ENCODE measurements at places on chromosomes 13 and 19.
A peak's percentile ranks its signal among the peaks of the same experiment; 100 is the strongest.

- no peak for DNase-seq
Observed at GRCh38 chr19:35165200-35166058, 10.9 kb downstream of the FXYD5 start.

- DNase-seq = no peak
Observed at GRCh38 chr19:8302734-8303133, 5.4 kb downstream of the CD320 start.

- no peak for DNase-seq
Observed at GRCh38 chr13:112079696-112080095, 12.7 kb downstream of the SOX1 start.

- no peak for DNase-seq
Observed at GRCh38 chr13:24642219-24642618, 38.0 kb upstream of the ATP12A start.

DNA sequence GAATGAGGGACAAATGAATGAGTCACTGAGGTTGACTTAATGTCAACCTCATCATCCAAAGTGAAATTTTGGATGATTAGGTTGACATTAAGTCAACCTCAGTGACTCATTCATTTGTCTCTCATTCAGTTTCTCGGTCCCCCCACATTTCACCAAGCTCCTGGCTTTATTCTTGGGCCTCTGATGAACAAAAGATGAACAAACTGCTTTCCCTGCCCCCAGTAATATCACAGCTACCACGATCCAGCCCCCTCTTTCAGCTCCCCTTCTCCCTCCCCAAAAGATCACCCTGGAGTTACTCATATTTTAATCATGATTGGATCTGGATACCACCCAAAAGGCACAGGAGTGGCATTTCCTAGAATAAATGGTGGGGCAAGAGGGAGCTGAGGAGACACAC is 10.8 kb downstream of the CEACAM18 start:
- DNase-seq = no peak

- no peak for DNase-seq
Observed at GRCh38 chr19:10361569-10362011, 18.8 kb downstream of the TYK2 start.

- DNase-seq = no peak
Observed at GRCh38 chr13:72208112-72208645, 341.2 kb upstream of the DACH1 start.

GRCh38 chr13:83201506-83201905 is 680.8 kb downstream of the SLITRK1 start:
- DNase-seq = no peak

DNA sequence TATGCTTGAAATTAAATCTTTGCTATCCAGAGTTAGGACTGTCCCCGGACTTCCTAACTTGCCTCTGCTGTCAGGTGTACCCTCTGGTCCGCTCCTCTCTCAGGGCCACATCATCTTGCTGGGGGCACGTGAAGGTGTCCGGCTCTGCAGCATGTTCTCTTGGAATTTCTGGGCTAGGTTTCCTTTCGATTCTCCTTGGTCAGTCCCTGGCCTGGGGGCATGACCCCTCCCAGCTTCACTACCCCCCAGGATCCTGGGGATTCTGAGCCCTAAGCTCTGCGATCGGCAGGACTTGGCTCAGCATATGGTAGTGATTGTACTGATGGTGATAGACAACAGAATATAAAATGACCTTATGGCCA is 5.1 kb upstream of the GPI start:
- no peak for DNase-seq

DNA sequence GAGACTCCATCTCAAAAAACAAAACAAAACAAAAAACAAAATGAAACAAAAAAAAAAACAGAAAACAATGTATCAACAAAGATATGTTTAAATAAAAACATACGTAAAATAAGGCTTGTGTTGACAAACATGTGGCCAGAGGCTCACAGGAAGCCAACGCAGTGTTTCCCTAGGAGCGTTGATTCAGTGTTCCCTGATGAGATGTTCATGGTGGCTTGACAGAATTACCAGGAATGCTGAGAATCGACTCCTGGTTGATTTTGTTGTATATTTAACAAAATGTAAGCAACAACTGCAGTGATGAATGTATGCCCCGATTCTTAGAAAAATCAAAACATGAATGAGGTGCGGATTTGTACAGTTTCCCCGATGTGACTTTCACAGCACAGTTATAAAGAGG is 8.9 kb upstream of the ZNF787 start:
- DNase-seq = no peak

- DNase-seq = no peak
Observed at GRCh38 chr19:7999376-7999775, 6.1 kb downstream of the ELAVL1 start.

GRCh38 chr13:96797136-96797535 is 197.1 kb downstream of the OXGR1 start:
- DNase-seq = no peak

DNA sequence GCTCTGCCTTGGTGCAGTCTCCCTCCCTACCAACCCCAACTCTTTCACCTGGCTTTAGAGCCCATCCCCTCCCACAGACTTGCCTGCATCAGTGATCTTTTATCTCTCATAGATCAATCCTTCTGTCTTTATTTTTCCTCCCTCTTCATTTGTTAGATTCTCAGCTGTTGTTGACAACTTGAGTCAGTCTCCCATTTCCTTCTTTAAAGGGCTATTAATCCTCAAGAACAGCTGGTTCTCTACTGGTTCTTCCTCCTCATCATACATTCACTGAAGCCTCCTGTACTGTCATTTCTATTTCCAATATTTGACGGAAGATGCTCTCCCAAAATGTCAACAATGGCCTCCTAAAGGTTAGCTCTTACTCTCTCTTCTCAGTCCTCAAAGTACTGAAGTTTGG is 408.2 kb downstream of the TBC1D4 start:
- no peak for DNase-seq

- DNase-seq = no peak
Observed at GRCh38 chr13:26502826-26503225, 54.7 kb upstream of the WASF3 start.

GRCh38 chr19:35555301-35556005 is 8.0 kb downstream of the ATP4A start:
- DNase-seq = no peak

GRCh38 chr13:23921451-23921888 is 24.2 kb upstream of the C1QTNF9B start:
- DNase-seq = peak; percentile 50

- peak; percentile 12 for DNase-seq
Observed at GRCh38 chr19:1618157-1619093, 13.2 kb upstream of the UQCR11 start.

- peak; percentile 84 for DNase-seq
Observed at GRCh38 chr13:46195016-46195415, 13.0 kb upstream of the LCP1 start.

DNA sequence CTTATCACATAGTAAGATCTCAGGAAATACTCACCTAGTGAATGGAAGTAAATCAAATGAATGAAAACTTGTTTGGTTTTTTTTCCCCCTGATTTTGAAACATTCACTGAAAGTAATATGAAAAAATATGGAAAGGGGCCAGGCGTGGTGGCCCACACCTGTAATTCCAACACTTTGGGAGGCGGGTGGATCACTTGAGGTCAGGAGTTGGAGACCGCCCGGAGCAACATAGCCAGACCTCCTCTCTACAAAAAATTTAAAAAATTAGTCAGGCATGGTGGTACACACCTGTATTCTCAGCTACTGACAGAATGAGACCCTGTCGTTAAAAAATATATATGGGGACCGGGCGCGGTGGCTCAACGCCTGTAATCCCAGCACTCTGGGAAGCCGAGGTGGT is 149.6 kb downstream of the SIPA1L3 start:
- DNase-seq = no peak

GRCh38 chr13:26664876-26665275 is 95.7 kb downstream of the GPR12 start:
- DNase-seq = no peak

DNA sequence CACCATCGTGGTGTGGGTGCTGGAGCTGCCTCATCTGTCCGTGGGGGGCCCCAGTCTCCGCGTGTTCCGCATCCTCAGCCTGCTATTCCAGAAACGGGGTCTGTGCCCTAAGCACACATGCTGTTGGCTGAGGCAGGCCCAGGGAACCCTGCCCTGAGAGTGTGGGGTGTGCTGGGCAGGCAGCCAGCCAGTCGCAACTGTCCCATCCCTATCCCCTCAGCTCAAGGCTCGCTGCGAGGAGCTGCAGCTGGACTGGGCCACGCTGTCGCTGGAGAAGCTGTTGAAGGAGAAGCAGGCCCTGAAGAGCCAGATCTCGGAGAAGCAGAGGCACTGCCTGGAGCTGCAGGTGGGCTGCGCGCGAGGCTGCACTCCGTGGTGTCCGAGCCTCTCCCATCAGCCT is 21.9 kb downstream of the PLEKHJ1 start:
- DNase-seq = no peak

DNA sequence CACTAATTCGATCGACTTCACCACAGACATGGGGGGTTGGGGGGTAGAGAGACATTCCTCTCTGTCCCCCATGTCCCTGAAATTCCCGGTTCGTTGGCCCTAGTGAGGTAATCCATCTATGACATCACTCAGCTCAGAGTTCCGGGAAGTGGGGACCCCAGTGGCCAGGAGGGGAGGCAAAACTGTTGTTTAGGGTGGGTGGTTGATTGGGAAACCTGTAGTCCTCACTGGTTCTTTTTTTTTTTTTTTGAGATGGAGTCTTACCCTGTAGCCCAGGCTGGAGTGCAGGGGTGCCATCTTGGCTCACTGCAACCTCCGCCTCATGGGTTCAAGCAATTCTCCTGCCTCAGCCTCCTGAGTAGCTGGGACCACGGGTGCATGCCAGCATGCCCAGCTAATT is at the start of gene ARRDC5:
Gene ARRDC5 (minus strand): TSS at position 101 of the 400 bp plus-strand sequence. CDS start 71 bp downstream, at position 30.
- no peak for DNase-seq

DNA sequence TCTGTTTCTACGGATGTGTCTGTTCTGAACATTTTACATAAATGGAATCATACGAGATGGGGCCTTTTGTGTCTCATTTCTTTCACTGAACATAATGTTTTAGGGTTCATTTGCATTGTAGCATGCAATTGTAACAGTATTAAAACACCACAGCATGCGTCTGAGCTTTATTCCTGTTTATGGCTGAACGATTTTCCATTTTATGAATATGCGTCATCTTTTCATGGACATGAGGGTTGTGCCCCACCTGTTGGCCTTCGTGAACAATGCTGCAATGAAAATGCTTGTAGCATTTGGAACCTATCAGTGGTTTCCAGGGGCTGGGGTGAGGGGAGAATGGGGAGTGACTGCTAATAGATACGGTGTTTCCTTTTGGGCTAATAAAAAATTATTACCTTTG is 5.1 kb downstream of the OR10H1 start:
- no peak for DNase-seq

DNA sequence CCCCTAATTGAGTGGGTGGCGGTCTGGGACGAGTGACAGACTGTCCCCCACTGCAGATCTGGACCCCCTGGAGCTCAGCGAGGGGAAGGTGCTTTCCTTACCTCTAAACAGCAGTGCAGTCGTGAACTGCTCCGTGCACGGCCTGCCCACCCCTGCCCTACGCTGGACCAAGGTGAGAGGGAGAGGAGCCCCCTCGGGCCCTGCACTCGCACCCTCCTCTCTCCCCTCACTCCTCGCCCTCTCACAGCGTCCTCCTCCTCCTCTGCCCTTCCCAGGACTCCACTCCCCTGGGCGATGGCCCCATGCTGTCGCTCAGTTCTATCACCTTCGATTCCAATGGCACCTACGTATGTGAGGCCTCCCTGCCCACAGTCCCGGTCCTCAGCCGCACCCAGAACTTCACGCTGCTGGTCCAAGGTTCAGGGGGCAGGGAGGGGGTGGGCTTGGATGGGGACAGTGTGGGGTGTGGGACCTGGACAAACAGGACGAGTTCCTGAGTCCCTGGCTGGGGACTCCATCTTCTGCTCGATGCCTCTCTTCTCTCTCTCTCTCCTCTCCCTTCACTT is 9.6 kb downstream of the BCAM start:
- DNase-seq = no peak

DNA sequence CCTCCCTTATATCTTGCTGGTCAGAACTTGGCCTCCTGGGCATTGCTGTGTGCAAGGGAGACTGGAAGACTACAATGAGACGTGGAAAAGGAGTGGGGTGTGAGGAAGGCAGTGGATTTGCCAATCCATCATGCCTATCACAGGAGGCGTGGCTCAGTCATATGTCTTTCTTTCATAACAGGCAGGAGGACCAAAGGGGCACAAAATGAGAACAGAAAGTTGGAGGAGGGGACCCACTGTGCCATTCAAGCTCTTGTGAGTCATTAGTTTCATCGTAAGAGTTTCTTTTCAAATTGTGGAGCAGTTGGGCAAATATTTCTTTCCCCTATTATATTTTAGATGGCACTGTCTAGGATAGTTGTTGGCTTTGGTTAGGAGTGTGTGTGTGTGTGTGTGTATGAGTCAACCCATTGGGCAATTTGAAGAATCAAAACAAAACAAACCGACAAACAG is 471.5 kb downstream of the TSHZ3 start:
- DNase-seq = peak; percentile 95

DNA sequence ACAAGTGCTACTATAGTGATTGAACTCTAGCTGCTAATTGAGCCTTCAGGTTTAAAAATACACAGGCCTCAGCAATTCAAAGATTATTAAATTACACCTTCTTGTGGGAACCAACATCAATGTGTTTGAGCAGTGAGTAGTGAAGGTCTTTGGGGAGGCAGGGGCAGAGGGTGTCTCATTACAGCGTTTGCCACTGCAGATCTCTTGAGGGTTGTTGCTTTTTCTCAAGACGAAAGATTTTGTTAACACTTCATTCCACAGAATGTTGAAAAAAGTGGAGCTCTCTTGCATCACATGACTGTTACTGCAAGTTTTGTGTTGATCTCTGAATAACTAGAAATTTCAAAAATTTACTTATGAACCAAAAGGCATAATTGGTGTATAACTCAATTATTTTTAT is 253.6 kb downstream of the ATP8A2 start:
- DNase-seq = no peak

DNA sequence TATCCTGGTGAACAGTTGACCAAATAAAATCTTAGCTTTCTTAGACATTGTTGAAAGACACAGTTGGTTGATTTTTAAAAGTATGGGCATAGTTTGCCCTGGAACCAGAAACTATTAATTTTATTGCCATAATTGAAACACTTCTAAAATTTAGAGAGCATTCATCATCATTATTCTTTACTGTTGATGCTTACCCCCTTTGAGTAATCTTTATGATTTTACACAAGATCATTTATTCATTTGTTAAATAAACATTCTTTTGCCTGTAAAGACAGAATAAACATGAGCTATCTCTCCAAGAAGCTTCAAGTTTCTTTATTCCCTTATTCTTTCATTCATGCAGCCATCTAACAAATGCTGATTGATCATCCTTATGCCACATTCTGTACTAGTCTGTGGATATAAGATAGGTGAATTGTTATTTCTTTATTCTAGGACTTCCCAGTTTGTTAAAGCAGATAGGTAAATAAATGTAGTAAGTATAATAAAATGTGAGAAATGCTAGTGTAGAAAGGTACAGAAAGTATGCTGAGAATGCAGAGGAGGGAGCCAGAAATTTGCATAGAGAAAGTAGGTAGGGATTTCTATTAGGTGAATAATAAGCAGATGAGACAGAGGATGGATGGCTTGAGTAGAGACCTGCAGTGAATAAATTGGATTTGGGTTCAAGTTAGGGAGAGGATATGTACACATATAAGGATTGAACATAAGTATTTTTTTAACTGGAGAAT is 8.2 kb downstream of the SERTM1 start:
- no peak for DNase-seq

- DNase-seq = no peak
Observed at GRCh38 chr19:548886-549830, 5.3 kb downstream of the GZMM start.
